ENCODE measurements at places on chromosomes 7 and 10. TPM values are rescaled to one million over a fixed set of nuclear protein-coding genes. Genes with fewer than 3 reads are reported as not detected.

The AKR1D1 gene
- total RNA-seq, result not detected

The SLC39A12 gene
- total RNA-seq, result not detected

The ZPBP gene
- total RNA-seq, result not detected

DNA sequence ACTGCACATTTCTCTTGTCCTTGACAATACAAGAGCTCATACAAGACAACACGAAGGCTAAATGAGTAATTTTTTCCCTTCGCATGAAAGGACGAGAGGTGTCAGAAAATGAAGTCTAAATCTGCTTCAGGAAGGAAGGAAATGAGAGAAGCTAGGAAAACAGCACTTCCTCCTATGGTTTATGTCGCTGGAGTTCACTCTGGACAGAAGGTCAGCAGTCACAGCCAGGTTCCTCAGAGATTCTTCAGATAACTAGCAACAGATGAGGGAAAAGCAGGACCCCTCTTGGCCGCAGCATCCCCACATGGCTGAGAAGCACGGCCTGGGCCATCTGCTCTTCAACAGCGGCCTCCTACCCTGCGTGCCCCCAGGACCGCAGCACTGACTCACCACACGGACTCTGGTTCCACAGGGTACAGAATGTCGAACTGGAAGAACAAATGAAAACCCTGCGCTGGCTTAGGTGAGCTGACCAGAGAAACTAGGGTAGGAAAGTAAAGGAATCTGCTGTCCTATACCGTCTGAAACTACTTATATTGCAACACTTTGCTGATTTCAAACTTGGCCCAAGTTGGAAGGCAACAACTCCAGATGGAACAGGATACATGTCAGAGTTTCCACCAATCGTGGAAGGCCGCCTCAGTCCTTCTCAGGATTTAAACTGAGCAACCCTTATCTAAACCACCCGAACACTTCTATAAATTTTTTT is 26.3 kb downstream of the DNMBP start:
- DNase-seq, result peak; percentile 84

GRCh38 chr10:110782616-110783015 is 89.1 kb upstream of the PDCD4 start:
- DNase-seq, result no peak

- peak; percentile 98 for DNase-seq
These were observed 48.4 kb upstream of the PODXL start for GRCh38 chr7:131604841-131605279.

DNA sequence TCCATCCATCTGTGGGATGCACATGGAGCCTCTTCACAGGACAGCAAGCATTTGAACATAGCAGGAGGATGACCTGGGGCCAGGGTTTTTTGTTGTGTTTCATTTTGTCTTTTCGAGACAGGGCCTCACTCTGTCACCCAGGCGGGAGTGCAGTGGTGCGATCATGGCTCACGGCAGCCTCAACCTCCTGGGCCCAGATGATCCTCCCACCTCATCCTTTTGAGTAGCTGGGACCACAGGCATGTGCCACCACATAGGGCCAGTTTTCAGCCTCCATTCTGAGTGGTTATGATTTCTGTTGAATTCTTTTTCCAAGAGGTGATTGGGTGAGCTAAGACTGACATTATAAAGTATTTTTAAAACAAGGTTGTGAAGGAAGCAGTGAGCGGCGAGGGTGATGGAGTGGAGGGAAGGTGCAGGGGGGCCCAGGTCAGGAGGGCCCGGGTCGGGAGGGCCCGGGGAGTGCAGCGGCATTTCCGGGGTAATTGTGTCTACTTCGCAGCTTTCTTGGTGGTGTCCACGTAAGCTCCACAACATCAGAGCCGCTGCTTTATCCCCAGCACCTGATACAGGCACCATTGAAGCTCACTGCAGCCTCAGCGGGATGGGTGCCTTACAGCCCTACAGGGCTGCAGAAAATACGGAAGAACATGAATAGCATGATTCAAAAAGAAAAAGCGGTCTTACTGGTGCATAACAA is 12.0 kb upstream of the LARP4B start:
- DNase-seq, result no peak

DNA sequence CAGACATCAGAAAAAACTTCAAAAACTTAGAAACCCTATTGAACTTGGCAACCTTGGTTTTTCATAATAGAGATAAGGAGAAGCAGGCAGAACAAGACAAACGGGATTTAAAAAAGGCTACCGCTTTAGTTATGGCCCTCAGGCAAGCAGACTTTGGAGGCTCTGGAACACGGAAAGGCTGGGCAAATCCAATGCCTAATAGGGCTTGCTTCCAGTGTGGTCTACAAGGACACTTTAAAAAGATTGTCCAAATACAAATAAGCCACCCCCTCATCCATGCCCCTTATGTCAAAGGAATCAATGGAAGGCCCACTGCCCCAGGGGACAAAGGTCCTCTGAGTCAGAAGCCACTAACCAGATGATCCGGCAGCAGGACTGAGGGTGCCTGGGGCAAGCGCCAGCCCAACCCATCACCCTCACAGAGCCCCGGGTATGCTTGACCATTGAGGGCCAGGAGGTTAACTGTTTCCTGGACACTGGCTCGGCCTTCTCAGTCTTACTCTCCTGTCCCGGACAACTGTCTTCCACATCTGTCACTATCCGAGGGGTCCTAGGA is 115.3 kb downstream of the NRCAM start:
- no peak for DNase-seq

The FRMPD2 gene
- total RNA-seq, result not detected

DNA sequence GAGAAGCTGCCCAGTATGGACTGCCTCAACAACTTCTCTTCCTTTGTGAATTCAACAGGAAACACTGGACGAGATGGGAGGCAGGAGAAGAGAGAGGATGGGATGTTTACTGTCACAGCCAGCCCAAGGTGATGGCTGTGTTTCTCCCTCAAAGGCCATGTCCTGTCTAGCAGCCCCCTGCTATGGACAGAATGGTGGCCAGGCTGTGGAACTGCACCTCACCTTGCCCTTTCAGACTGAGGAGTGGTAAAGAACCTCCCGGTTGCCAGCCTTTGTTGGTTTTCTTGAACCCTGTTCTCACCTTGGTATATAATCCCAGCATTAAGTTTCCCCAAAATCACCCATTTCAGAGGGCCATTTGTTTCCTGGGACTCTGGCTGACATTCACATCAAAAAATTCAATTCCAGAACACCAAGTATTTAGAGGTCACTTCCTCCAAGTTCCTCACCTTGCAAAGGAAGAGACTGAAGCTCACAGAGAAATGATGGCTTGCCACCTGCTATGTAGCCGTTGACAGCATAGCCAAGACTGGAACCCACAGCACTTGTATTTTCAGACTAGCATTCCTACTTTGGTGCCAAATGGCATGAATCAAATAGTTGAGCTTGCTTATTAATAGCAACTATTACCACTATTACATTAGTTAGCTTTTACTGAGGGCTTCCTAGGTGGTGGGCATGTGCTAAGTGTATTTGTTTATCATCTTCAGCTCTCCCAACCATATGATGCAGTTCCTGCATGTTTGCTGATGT is 224.0 kb upstream of the GRB10 start:
- no peak for DNase-seq

- no peak for DNase-seq
These were observed 342.2 kb upstream of the MEOX2 start for GRCh38 chr7:16028636-16029035.

DNA sequence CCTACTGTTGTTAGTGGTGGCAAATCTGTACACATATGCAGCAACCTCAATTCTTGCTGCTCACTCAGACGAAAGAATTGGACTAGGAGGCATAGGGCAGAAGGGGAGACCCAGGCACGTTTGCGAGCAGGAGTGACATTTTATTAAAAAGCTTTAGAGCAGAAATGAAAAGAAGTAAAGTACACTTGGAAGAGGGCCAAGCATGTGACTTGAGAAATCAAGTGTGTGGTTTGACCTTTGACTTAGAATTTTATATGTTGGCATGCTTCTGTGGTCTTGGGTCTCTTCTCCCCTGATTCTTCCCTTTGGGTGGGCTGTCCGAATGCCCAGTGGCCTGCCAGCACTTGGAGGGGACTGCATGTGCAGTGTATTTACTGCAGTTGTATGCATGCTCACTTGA is 205.5 kb upstream of the SEMA3D start:
- no peak for DNase-seq

GRCh38 chr10:35971397-35971796 is 329.3 kb upstream of the FZD8 start:
- DNase-seq, result no peak

DNA sequence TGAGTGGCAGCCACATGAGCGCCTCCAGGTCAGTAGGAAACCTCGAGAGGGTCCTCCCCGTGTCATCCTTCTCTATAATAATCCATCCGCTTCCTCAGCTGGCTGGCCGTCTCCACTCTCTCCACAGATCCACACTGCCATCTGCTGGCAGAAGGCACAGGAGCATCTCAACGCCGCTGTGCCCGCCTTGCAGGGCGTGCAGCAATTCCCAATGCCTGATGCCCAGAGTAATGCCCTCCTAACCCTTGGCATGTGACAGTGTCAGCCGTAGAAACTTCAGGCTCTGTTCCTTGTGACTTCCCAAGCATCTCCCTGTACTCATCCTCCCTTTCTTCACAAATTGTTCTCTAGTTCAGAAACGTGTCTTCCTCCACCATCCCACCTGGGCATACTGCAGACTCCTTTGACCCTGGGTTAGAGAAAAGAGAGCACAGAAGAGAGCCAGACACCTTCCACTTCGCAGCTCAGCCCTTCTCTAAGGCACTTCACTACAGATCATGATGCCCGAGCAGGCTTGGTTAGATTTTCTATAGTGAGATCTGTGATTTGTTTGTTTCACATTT is 70.8 kb downstream of the XPNPEP1 start:
- peak; percentile 65 for DNase-seq

The CYP2E1 gene
- 1.2 TPM for total RNA-seq

- DNase-seq, result no peak
These were observed 108.5 kb downstream of the FAM107B start for GRCh38 chr10:14665865-14666857.

DNA sequence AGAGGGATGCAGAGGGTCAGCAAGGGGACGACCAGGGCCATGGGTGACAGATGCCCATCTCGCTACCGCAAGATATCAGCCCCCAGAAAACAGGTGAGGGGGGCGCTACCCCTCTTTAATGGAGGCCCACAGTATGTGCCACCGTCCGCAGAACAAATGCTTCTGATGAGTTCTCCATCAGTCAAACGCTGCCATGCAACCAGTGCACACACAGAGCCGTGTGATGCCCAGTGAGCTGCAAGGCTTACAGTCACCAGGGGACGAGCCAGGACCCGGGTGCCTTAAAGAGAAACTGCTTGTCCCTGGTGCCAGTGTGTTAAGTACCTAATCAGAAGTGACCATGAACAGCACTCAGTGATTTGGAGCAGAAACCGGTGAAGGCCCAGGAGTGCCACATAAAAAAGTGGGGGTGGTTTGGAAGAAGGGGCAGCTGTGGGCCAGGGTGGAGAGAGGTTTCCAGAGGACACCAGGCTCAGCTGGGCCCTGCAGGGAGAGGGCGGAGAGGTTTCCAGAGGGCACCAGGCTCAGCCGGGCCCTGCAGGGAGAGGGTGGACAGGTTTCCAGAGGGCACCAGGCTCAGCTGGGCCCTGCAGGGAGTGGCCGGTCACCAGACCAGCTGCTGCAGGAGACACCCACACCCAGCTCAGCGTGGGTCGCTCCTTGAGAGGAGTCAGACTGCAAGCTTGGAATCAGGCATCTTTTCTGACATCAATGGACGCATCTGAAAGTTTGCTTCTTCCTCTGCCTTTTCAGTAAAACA is 50.9 kb downstream of the TCERG1L start:
- no peak for DNase-seq

GRCh38 chr10:130254243-130254642 is 118.1 kb downstream of the GLRX3 start:
- DNase-seq, result peak; percentile 18

DNA sequence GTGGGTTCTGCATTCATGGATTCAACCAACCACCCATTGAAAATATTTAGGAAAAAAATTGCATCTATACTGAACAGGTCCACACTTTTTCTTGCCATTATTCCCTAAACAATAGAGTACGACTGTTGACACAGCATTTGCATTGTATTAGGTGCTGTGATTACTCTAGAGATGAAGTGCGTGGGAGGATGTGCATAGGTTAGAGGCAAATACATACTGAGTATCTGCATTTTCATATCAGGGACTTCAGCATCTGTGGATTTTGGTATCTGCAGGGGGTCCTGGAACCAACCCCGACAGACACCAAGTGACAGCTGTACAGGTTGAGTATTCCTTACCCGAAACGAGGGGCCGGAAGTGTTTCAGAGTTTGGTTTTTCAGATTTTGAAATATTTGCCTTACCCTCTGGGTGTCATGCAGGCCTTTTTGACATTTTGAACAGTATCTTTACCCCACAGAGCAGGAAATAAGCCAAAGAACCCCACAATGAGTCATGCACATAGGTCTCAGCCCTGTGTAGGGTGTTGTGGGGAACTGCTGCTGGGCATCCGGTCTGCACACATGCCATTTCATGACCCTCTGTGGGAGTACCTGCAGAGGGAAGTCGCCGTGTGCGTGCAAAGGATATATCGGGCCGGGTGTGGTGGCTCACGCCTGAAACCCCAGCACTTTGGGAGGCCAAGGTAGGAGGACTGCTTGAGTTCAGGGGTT is 14.5 kb downstream of the NUDT5 start:
- DNase-seq, result no peak

DNA sequence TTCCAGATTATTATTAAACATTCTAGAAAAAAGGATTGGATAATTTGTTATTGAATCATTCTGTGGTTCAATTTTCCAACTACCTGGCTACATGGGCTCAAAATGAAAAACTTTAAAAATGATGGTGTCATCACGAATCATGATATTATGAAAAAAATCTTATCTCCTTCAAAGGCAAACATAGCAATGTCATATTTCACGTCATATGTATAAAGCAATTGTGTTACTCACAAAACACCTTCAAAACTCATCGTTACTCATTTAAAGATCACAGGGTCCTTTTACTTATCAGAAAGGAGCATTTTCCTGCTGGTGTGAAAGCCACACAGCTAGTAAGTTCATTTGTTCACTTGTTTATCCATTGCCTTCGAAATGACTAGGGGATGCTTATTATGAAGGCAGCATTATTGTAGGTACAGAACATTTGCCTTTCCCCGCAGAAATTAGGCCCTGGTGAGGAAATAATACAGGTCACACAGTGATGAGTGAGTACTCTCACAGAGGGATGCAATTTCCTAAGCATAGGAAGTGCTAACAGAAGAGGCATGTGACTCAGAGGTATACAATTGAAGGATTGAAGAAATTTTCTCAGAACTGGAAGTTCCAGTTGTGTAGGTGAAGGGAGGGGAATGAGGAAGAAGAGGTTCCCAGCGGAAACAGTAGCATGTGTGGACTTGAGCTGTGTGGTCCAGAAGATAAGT is 478.7 kb downstream of the INHBA start:
- peak; percentile 27 for DNase-seq

GRCh38 chr7:78407031-78407430 is 608.5 kb downstream of the PHTF2 start:
- DNase-seq, result no peak

The PARP12 gene
- total RNA-seq, result 12.3 TPM

- DNase-seq, result no peak
These were observed 197.5 kb upstream of the PRSS58 start for GRCh38 chr7:142455392-142455791.

GRCh38 chr7:44678101-44678470 is 70.6 kb upstream of the ZMIZ2 start:
- DNase-seq, result no peak
